ENCODE measurements at places on chromosomes 7 and 10. TPM values are rescaled to one million over a fixed set of nuclear protein-coding genes. Genes with fewer than 3 reads are reported as not detected.

Gene CALML5
- 3.3 TPM for total RNA-seq

Gene RASA4B
- total RNA-seq, result 42.7 TPM

Gene GRM8
- total RNA-seq, result 19.6 TPM

Gene KNDC1
- 8.6 TPM for total RNA-seq

Gene CWF19L1
- total RNA-seq, result 30.8 TPM

Gene MAGI2
- 49.4 TPM for total RNA-seq

Gene PDE6C
- total RNA-seq, result 4.2 TPM

Gene STRIP2
- total RNA-seq, result 19.6 TPM

Gene AKR1C1
- total RNA-seq, result 10.5 TPM

Gene LLCFC1
- not detected for total RNA-seq

Gene BHLHA15
- total RNA-seq, result 1.2 TPM

Gene ZNF736
- total RNA-seq, result 66.8 TPM

Gene AP1S1
- total RNA-seq, result 32.5 TPM

Gene MINDY4
- 10.2 TPM for total RNA-seq

Gene SFRP5
- total RNA-seq, result 68.7 TPM

Gene TOMM7
- 63.6 TPM for total RNA-seq

Gene VWA2
- 3.0 TPM for total RNA-seq

Gene POLR2J2
- total RNA-seq, result 7.2 TPM

Gene PTPRE
- 12.6 TPM for total RNA-seq

Gene C10orf67
- 0.11 TPM for total RNA-seq

Gene CLCN1
- total RNA-seq, result 0.22 TPM

Gene DNAH11
- total RNA-seq, result 2.7 TPM

Gene CPA2
- total RNA-seq, result not detected

Gene AZGP1
- total RNA-seq, result 15.0 TPM

Gene CALML3
- total RNA-seq, result 0.33 TPM

Gene MRLN
- total RNA-seq, result 23.1 TPM

Gene NAT16
- total RNA-seq, result 0.82 TPM

Gene DDX21
- 40.9 TPM for total RNA-seq

Gene SPDYE9
- not detected for total RNA-seq

Gene OGDHL
- total RNA-seq, result 15.8 TPM

Gene BEND7
- 35.7 TPM for total RNA-seq

Gene SEMA4G
- 6.6 TPM for total RNA-seq

Gene LBX1
- not detected for total RNA-seq

Gene UCMA
- not detected for total RNA-seq

Gene WIPF3
- total RNA-seq, result 2.7 TPM

Measured in camera-type eye (tissue), 1 donor.